ENCODE measurements at places on chromosomes 4 and X. TPM values are rescaled to one million over a fixed set of nuclear protein-coding genes. Genes with fewer than 3 reads are reported as not detected.

- no peak for DNase-seq
Observed at GRCh38 chr4:109614466-109614865, 54.4 kb downstream of the MCUB start.

Gene TEX13B
- total RNA-seq: not detected

Gene FAM50A
- total RNA-seq: 51.6 TPM

Gene AFM
- not detected for total RNA-seq

GRCh38 chrX:97311066-97311778, 427.5 kb downstream of the RPA4 start:
- no peak for DNase-seq

Gene C4orf50
- not detected for total RNA-seq

DNA sequence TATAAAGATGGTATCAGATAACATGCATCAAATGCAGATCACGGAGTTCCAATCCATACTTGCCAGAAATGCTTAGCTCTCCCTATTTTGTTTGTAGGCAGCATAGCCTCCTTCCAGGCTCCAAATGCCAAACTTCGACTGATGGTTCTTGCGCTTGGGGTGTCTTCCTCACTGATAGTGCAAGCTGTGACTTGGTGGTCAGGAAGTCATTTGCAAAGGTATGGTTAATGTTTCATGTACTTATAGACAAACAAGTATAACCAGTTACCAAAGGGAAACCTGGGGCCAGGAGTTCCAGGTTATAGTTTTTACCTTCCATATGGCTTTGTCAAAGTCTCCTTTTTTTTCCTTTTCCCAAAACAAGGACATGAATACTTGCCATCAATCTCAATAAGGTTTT, 5.3 kb downstream of the CWH43 start:
- no peak for DNase-seq

GRCh38 chr4:95183656-95184408, 364.9 kb downstream of the UNC5C start:
- no peak for DNase-seq

GRCh38 chr4:122783301-122784215, 43.1 kb upstream of the FGF2 start:
- DNase-seq: peak; percentile 48

GRCh38 chr4:35760807-35761206, 483.5 kb downstream of the ARAP2 start:
- no peak for DNase-seq

DNA sequence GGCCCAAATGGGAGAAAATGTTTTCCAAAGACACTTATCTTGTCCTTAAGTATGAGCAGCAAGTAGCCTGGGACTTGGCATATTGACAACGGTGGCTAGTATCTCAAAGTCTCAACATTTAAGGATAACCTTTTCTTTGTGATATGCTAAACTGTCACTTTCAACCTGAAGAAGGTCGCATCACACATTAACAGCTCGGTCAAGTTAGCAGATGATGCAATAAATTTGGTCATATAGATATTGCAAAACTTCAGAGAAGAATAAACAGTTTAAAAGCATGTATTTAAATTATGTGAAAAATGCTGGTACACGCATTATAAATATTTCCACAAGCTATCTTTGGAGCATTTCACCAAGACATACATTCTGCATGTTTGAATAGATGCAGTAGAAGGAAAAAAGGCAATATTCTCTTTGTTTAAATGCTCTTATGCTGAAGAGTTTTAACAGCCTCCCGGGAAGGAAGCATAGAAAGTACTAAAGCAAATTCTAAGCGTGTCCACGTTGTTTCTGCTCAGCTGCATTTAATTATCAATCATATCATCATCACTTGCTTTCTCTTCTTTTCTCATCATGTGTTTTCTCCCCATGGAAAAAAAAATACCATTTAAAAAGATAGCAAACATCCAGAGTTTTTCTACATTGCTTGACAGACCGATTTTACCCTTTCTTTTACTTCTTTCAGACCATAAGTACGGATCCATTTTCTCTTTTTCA, 24.2 kb downstream of the ARHGAP6 start:
- no peak for DNase-seq

- no peak for DNase-seq
Observed at GRCh38 chr4:39732728-39733127, 34.8 kb downstream of the UBE2K start.

DNA sequence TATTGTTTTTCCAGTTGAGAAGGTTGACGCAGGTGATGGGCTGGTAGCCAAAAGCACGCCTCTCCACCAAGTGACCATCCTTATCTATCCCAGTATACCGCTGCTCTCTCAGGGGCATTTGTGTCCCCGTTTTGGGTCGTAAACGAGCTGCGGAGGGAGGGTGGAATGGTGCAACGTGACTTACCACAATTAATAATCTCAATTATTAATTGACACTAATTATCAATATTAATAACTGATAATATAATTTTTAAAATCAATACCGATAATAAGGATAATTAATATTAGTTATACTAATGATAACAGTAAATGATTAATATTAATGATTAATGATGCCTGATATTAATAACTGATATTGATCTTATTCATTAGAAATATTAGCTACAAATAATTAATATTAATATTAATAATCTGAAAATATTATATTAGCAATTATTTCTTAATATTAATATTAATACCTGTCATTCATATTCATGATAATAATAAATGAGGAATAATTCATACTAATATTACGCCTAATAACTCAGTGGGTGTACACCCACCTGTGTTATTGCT, 56.1 kb downstream of the OTOP1 start:
- no peak for DNase-seq

DNA sequence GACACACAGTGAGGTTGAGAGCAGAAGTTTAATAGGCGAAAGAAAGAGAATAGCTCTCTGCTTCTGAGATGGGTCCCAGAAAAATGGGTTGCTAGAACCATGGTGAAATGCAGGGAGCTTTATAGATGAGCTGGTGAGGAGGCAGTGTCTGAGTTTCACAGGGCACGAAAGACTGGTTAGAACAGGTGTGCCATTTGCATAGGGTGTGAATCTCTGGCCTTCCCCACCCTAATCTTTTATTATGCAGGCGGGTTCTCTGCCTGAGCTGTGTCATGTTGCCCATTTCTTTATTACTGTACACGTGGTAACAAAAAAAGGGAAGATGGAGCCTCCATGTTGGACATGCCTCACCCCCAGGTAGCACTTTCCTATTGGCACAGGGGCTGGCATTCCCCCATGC, 39.1 kb downstream of the FUNDC1 start:
- no peak for DNase-seq

- no peak for DNase-seq
Observed at GRCh38 chr4:121714548-121714947, 17.8 kb upstream of the ANXA5 start.

Gene TCEAL6
- not detected for total RNA-seq

Gene IL3RA
- 1.5 TPM for total RNA-seq

DNA sequence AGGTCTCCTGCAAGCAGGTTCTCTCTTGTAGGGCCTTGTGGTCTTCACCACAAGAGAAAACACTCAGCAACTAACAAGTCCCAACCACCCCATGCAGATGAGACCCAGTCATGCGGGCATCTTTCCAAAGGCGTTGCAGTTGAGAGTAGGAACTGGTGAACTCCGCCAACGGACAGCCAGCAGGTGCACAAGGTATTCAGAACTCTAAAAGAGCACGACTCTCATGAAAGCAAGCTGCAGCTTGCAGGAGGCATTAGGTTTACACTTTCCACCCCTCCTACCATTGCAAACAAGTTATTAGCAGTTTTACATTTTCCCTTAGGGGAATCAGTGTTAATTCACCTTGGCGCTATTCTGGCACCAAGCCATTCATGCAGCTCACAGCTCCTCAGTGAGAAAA, 173.4 kb upstream of the KIT start:
- DNase-seq: no peak

- DNase-seq: no peak
Observed at GRCh38 chr4:175280153-175280552, 362.0 kb downstream of the ADAM29 start.

DNA sequence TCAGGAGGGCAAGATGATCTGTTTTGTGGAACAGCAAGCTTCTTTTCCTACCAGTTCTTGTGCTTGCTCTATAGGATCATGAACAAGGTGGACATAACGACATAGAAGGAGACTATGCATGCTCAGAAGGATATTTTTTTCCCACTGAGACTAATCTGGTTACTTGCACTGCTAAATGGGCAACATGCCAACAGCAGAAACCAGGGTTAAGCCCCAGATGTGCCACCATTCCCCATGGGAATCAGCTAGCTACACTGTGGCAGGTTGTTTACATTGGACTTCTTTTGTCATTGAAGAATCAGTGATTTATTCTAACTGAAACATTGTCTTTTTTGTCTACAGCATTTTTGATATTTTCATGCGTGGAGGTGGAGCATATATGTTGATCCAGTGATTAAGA, 165.6 kb downstream of the C4orf33 start:
- DNase-seq: no peak

- DNase-seq: no peak
Observed at GRCh38 chr4:20042769-20043168, 208.9 kb upstream of the SLIT2 start.

DNA sequence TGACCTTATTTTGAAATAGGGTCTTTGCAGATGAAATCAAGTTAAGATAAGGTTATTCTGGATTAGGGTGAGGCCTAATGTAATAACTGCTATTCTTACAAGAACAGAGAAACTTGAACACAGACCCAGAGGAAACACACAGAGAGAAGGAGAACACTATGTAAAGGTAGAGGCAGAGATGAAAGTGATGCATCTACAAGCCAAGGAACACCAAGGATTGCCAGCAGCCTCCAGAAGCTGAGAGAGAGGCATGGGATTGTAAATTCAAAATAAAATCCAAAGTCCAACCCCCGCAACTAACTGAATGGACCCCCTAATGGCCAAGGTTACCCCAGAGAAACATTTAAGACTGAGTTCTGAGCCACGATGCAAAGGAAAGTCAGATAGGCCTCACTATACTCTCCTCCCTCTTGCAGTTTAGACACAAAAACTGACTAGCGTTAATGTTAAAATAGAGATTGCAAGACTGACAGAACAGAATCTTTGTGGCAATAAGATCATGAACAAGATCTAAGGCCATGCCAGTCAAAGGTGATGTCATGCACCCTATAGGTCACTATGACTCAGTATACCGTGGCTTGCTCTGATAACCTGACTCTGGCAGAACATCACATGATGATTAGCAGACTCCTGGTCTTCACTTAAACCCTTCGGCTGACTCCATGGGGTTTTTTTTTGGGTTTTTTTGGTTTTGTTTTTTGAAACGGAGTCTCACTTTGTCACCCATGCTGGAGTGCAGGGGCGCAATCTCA, 42.9 kb downstream of the DDX60L start:
- no peak for DNase-seq

DNA sequence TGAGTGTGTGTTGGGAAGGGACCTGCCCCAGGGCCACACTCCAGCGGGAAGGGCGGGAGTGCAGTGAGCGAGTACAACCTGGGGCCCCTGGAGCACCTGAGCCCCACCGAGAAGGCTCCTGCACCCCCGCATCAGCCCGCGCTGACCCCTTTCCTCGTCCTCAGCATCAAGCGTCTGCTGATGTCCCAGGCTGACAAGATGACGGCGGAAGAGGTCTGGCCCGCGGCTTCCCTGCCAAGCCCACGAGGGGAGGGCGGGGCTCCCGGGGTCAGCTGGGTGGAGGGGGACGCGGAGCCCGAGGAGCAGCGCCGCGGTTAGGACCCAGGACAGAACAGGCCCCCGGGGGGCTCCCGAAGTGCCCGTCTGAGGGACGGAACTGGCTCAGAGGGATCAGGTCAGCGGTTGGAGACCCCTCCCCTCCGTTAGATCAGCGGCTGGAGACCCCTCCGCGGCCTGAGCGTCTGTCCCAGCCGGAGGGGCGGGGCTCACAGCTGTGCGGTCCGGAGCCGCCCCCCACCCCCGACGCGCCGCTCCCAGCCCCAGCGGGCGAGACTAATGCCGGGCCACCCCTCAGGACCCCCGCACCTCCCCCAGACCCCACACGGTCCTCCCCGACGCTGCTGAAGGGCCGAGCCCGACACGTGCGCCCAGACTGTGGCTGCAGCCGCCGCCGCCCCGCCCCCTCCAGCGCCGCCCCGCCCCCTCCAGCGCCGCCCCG, 6.7 kb downstream of the MYL5 start:
- peak; percentile 76 for DNase-seq

Gene ZDHHC15
- total RNA-seq: 0.46 TPM

GRCh38 chr4:167883266-167883665, 209.1 kb upstream of the ANXA10 start:
- DNase-seq: no peak

- no peak for DNase-seq
Observed at GRCh38 chr4:144723471-144723870, 77.5 kb downstream of the HHIP start.

Gene SSX2B
- total RNA-seq: not detected

GRCh38 chr4:156496797-156497196, 474.8 kb downstream of the PDGFC start:
- no peak for DNase-seq

DNA sequence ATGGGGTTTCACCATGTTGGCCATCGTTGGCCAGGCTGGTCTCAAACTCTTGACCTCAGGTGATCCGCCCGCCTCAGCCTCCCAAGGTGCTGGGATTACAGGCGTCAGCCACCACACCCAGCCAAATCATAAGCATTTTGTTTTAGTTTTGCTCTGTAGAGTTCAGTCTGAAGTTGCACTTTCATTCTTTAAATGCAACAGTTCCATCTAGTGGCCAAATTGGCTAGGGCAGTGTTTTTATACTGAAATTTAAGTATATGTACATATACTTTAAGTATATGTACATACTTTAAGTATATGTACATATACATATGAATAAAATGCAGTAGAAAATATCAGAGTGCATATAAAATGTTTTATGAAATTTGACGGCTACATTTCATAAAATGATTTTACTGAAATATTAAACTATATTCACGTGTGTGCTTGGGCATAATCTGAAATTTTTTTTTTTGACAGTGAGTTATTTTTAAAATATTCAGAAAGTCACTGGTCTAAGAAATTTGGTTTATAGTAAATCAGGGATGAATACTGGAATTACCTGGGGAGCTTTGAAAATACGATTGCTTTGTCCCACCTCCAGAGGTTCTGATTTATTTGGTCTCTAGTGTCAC, 145.5 kb downstream of the NWD2 start:
- DNase-seq: no peak

DNA sequence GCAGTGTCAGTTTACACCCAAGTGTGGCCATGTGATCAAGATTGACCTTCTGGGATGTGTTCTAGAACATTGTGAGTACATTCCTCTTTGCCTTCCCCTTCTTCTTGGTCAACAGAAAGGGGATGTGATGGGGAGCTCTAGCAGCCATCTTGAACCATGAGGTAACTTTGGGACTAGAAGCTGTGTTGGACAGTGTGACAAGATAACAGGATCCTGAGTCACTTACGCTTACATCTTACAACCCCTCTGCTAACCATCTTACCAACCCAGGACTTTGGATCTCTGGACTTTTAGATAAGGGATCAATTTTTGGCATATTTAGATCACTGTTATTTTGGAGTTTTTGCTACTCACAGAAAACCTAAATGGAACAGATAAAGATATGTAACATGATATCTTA, 625.6 kb downstream of the BCOR start:
- DNase-seq: no peak

Data from psoas muscle (tissue), 8 donors.